T47D (cell line): ENCODE measurements at places on chromosomes 13 and 19.

DNA sequence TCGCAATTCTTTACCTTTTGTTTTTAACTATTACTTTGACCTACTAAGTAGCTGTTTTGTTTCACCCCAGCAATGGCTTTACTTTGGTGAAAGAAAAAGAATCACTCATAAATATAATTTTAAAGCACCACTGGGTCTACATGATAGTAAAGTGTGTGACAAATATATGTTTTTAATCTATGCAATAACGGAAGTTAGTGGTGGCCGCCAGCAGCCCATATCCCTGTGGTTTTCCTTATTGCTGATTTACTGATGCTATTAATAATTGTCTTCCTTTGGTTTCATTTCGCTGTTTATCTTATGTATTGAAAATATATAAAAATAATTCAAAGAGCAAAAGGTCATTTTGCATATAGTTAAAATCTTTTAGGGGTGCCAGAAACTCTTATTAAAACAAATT lies 491.3 kb downstream of the DIAPH3 start:
- DNase-seq, result no peak

DNA sequence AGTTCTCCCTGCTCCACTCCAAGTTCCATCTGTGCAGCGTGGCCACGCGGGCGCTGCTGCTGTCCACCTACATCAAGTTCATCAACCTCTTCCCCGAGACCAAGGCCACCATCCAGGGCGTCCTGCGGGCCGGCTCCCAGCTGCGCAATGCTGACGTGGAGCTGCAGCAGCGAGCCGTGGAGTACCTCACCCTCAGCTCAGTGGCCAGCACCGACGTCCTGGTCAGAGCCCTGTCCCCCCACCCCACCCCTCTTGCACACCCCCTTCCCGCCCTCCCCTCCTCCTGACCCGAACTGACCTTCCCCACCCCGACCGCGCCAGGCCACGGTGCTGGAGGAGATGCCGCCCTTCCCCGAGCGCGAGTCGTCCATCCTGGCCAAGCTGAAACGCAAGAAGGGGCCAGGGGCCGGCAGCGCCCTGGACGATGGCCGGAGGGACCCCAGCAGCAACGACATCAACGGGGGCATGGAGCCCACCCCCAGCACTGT lies 11.6 kb downstream of the FUZ start:
- no peak for DNase-seq

DNA sequence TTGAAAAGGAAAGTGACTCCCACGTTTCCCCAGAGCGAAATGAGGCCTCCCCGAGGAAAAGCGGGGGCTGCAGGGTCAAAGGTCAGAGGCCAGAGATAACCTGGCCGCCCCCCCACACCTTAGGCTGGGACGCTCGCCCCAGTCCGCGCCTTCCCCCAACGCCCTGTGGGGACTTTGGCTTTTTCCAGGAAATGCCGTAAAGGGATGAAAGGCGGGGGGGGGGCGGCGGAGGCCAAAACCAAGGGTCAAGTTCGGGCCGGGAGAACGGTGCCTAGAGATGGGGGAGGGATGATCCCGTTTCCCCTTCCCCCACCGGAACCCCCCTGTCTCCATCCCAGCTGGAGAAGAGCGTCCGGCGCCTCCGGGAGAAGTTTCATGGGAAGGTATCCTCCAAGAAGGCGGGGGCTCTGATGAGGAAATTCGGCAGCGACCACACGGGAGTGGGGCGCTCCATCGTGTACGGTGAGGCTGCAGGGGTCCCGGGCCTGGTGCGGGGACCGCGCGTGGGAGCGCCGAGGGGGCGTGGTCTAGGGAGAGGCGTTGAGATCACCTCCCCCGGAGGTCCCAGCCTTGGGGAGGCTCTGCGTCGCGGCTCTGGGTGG lies 575 bp downstream of the SHFL start:
- DNase-seq, result no peak

- DNase-seq, result peak; percentile 61
These were observed 24.6 kb upstream of the SEMA6B start for GRCh38 chr19:4583961-4584669.

DNA sequence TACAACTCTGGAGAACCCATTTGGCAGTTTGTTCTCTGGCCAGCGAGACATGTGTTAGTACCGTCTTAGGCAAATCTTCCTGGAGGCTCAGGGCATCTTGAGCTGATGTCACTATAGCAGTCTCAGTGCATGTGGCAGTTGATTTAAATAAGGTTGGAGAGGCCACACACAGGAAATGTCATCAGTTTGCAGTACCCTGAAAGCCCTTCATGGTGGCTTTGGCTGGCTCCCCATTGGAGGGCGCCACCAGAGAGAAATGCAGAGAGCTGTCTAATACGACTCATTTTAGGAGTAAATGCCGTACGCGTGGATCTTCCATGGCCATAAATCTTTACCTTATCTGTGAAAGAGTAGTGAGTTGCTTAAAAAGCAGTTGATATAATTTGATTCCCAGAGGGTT lies 163.1 kb downstream of the STK24 start:
- no peak for DNase-seq

GRCh38 chr13:50106559-50106958 lies 91.3 kb downstream of the KCNRG start:
- no peak for DNase-seq

DNA sequence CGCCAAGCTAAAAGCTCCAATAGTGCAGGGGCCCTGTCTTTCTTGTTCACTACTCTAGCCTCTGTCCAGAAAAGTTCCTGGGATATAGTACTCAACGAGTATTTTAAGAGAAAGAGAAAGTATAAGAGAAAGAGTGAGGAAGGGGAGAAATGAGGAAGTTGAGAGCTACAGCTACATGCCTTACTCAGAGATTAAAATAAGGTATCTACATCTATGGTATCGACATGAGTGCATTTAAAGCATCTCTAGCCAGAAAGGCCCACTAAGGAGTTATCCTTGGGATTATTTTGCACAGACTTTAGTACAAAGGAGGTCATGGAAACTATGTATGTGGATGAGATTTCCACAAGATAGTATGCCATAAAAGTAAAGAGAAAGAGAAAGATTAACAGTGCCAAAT lies 28.5 kb downstream of the MYCBP2 start:
- DNase-seq, result no peak

DNA sequence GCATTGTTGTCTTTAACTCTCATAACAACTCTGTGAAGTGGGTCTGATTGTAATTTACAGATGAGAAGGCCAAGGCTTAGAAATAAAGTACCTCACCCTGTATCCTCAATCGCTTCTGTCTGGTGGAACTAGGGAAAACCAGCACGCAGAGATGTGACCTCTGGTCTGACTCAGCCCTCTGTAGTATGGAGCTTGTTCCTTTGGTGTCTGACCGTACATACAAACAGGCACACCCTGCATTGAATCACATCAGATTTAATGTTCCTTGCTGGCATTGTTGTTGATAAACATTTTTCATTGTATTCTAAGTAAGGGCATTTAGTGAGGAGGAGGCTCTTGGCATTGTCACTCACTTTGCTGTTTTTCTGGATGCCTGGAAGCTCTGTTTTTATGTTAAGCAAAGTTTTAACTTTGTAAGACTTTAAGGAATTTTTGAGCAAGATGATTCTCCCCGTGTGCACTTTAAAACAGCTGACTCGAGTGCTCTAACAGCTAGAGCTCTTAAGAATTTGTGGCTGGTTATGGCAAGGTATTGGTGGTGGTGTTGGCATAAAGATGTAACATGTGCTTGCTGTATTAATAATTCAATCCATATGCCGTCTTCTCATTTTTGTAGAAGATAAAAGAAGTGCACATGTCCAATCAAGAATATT lies 89.0 kb upstream of the SPATA13 start:
- DNase-seq, result no peak

GRCh38 chr19:4759388-4760284 lies 31.9 kb upstream of the FEM1A start:
- DNase-seq, result peak; percentile 94

GRCh38 chr19:45638930-45639729 lies at the start of gene EML2:
TSS of gene EML2 (minus strand) at chr19:45639397. CDS start at chr19:45639376, 21 bp downstream.
- DNase-seq, result peak; percentile 18

DNA sequence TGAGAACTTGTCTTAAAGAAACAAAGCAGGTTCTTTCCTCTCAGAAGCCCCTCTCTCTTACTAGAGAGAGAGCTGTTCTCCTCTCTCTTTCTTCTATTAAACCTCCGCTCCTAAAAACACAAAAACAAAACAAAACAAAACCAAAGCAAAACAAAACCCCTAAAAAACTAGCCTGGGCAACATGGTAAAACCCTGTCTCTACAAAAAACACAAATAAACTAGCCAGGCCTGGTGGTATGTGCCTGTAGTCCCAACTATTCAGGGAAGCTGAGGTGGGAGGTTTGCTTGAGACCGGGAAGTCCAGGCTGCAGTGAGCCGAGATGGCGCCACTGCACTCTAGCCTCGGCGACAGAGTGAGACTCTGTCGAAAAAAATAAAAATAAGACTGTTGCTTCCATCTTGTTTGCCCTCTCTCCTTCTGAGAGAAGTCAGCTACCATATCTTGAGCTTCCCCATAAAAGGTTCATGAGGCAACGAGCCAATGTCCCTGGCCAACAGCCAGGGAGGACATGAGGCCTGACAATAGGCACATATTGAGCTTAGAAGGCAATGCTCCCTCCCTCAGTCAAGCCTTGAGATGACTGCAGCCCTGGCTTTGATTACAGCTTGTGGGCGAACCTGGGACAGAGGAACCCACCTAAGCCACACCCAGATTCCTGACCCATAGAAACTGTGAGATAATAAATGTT lies 17.5 kb upstream of the FLT3 start:
- DNase-seq, result peak; percentile 22

DNA sequence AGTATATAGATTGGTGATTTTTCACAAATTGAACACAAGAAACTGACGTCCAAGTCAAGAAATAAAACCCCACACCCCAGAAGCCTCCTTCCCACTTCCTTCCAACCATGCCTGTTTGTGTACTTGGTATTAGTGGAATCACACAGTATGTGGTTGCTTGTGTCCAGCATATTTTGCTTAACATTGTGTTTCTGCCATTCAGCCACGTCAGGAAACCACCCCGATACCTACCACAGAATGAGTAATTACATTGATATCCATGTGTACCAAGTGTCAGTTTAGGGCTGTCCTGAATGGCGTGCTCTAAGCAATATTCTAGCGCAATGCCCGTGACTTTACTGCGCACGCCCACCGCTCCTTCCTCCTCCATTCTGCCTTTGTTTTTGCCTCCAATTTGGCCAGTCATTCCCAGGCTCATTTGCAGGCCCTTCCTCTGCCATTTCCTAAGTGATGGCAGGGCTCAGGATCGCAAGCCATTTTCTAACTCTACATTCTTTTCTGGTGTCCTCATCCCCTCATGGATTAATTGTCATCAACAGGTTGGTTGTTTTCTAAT lies 25.9 kb upstream of the MPHOSPH8 start:
- DNase-seq, result no peak

- DNase-seq, result no peak
These were observed 17.5 kb downstream of the CEACAM3 start for GRCh38 chr19:41813911-41814310.

- no peak for DNase-seq
These were observed 36.5 kb upstream of the SACS start for GRCh38 chr13:23469951-23470421.

- no peak for DNase-seq
These were observed 50.8 kb downstream of the LATS2 start for GRCh38 chr13:21010621-21011020.

DNA sequence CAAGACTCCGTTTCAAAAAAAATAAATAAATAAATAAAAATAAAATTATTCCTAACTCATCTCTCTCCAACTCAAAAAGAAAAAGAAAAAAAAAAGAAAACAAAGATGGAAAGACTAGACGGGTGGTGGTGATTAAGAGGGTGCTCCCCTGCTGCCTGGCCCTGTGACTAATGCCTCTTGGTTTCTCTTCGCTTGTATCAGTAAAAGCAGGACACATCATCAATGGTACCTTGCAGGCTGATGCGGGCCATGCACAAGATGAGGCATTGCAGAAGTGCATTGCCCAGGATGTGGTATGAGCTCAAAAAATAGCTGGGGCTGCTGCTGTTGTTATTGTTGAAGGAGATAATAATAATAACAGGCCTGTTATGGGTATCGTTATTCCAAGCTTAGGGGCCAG lies 14.6 kb downstream of the ACER1 start:
- no peak for DNase-seq

DNA sequence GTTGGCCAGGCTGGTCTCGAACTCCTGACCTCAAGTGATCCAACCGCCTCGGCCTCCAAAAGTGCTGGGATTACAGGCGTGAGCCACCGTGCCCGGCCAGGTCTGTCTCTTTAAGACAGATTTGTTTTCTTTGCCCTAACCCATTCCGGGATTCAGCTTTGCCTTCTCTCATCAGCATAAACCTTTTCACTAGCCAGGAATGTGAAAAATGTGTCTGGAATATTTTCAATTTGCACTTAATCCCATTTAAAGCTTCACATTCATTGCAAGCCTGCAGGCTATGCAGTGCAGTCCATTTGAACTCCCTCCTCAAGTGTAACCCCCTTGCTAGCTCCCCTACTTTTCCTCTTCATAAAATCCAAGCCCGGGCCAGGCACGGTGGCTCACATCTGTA lies 880 bp upstream of the TMEM160 start:
- no peak for DNase-seq

GRCh38 chr13:110801044-110801443 lies 87.5 kb downstream of the ING1 start:
- DNase-seq, result peak; percentile 52

- DNase-seq, result no peak
These were observed 12.2 kb upstream of the TM9SF2 start for GRCh38 chr13:99489028-99489427.

GRCh38 chr13:30301827-30302226 lies 5.5 kb downstream of the KATNAL1 start:
- no peak for DNase-seq

DNA sequence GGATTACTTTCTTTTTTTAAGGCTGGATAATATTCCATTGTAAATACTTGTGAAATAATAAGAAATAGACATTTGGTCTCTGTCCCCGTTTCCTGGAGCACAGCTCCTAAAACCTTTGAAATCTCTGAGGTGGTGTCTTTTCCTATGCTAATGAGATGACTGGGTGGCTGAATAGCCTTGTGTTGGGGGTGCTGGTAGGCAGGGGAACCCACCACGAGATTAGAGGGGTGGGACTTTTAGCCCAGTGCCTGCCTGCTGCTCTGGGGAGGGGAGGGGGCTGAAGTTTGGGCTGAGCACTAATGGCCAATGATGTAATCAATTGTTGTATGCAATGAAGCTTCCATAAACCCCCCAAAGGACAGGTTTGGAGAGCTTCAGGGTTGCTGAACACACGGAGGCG lies 175.7 kb downstream of the FGF9 start:
- DNase-seq, result no peak

DNA sequence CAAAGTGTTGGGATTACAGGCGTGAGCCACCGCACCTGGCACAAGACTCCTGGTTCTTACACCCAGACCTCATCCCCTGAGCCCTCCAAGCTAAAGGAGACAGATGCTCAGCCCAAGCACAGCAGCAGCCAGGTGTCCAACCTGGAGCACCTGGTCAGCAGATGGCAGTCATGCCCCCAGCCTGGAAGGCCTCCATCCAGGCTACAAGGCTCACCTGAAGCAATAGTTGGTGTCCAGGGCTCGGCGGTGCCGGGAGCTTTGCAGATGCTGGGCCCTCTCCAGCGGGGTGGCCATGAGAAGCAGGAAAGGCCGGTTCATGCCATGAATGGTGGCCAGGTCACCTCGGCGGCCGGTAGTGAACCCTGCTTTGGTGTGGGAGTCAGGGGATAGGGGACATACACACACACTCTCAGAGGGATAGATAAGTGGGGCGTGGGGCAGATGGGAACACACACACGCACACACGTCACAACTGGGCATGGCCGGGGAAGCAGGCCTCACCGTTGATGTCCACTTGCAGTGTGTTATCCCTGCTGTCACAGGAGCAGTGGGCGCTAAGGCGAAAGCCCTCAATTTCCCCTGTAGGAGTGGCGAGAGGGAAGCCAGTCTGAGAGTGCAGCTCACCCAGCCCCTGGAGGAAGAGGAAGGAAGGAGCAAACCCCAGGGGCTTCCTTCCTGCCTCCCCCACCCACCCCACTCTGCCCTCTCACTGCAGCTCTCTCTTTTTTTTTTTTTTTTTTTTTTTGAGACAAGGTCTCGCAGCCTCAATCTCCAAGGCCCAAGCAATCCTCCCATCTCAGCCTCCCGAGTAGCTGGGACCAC lies 11.8 kb downstream of the TGFB1 start:
- peak; percentile 60 for DNase-seq
